ENCODE measurements at places on chromosomes 7 and 10.

GRCh38 chr7:156466272-156466671, 174.3 kb upstream of the RNF32 start:
- no peak for DNase-seq

DNA sequence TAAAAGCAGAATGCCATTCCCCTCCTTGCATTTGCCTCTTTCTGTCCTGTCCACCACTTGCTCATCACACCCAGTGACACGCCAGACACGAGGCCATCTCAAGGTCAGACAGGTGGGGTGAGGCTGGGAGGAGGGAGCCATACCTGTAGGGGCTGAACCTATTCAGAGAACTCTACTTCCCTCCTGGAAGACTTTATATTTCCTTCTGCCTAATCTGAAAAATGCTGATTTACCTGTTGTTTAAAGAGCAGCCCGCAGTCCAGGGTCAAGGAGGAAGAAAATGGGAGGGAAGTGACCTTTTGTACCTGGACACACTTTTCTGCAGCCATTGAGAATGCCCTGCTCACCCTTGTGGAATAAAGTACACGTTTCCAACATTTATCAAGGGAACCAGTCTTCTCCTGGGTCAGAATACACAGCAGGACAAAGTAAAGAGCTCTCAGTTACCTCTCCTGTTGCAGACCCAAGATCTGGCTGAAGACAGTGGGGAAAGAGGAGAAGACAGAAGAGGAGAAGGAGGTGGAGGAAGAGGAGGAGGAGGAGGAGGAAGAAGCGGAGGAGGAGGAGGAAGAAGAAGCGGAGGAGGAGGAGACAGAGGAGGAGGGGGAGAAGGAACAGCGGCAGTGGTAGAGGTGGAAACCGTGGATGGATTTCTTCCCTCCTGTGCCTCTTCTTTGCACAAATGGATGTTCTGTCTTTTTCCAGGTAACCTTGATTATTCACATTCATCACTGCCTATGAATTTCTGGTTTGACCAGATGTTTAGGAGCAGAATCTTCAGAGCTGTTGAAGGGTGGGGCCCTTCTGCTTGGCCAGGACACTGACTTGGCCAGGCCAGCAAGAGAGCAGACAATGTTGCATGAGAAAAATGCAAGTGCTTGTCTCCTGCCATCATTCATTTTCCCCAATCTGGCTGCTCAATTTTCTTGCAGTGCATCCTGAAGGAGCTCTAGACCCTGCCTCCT, 1.2 kb upstream of the BLNK start:
- DNase-seq = no peak

DNA sequence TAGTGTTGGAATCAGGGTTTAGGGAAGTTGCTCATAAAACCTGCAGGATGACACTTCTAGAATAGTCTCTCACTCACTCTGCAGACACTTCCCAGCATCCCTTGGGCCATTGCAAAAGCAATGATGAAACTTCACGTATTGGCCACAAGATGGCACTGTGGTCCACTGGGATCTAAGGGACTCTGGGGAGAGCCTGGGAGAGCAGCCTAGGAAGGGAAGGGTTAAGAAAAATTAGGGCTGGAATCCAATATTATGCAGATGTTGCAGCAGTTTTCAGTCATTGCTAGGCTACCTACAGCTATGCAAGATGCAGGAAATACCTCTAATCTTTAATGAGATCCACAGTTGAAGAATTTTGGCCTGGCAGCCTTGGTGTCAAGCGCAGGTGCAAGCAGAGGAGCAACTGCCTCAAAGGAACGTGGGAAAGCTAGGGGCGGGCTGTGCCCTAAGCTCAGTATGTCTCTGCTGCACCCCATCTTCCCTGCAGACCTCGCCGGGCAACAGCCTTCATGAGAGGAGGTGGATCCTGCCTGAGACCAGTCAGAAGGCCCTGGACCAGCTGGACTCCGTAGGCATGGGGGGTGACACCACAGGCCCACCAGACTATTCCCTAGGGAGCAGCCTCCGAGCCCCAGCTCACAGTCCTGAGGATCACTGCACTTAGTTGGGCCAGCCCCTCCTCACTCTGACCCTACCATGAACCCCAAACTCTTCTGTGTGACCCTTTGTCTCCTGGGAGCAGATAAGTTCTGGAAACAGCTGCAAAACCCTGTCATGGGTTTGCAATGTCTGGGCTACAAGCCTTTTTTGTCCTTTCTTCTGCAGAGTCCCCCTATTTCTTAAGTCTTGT, 127.9 kb upstream of the PRSS58 start:
- peak; percentile 60 for DNase-seq

- DNase-seq = no peak
Measured at GRCh38 chr7:132618956-132619305, 42.7 kb upstream of the PLXNA4 start.

DNA sequence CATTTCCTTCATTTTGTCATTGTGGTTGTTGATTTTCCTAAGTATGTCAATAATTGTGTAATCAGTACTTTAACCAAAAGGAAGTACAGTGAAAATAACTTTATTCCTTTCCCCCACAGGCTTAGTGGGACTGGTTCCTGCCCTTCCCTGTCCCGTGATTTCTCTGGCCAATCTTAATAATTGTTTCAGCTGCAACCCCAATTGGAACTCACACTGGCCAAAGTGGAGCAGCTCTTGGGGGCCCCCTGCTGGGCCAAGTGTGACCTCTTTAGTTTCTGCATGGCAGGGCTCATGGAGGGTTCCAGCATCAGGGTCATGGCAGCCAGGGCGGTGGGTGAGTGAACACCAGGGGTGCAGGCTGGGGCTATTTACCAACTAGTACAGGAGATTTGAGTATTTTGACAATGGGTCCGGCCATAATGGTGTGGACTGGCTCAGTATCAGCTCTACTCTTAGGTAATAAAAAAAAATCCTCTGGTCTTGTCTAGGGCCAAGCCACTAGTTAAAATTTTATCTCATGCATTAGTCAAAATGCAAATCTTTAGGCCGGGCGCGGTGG, 31.7 kb downstream of the CYCS start:
- DNase-seq = peak; percentile 85

DNA sequence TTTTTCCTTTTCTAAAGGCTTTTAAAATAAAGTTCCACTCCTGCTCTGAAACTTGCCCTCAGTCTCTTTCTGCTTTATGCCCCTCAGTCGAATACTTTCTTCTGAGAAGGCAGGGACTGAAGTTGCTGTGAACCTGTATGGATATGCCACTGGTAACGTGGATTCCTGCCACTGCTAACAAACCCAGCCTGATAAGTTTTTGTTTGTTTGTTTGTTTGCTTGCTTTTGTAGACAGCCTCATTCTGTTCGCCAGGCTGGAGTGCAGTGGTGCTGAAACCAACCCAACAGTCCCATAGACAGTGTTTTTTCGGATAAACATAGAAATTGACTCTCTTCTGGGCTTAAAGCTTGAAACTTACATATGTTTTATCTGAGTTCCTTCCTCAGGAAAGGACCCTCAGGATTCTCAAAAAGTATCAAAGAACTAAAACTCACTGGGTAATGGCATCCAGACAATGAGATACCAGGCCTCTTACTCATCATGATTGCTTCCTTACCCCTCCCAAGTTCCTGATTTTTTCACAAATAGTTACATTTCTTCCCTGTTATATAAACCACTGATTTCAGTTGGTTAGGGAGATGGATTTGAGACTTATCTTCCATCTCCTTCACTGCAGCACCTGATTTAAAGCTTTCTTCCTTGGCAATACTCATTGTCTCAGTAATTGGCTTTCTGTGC, 273.6 kb downstream of the SDHAF3 start:
- DNase-seq = no peak

- DNase-seq = peak; percentile 37
Measured at GRCh38 chr7:1704811-1705738, 35.0 kb downstream of the ELFN1 start.

All from H9 (cell line).